ENCODE measurements at places on chromosomes 1 and 21.

GRCh38 chr1:109891930-109892329 lies 18.7 kb upstream of the CSF1 start:
- DNase-seq = no peak

GRCh38 chr21:44505673-44506278 lies 34.2 kb downstream of the KRTAP10-1 start:
- no peak for DNase-seq

- DNase-seq = no peak
Measured at GRCh38 chr1:229478852-229479251, 29.3 kb downstream of the NUP133 start.

DNA sequence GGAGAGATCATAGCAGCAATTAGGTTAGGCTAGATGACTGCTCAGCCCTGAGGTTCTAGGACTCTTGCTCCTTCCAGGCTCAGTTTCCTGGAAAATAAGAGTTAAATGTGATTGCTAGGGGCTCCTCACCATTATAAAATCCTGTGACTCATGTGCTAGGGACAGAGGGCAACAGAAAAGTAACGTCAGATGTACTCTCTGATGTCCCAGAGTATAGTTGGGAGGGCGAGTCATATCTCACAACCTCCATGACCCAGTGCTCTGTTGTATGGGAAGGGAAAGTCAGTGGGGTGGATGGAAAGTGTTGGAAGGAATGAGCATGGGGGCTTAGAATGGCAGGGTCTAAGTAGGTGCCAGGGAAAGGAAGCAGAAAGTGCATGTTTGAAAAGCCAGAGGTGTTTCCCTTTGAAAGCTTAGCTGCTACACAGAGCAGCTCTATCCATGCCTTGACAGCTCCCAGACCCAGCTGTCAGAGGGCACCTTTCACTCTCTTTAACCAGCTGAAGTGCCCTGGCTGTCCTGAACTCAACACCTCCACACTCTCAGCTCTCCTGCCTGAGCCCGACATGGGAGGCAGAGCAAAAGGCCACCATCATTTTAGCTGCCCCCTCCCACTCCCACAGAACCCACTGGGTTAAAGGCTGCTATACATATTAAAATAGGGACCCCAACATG lies 11.6 kb downstream of the GJA5 start:
- no peak for DNase-seq

GRCh38 chr1:36942148-36942547 lies 92.2 kb downstream of the GRIK3 start:
- DNase-seq = no peak

GRCh38 chr1:64363616-64364015 lies 106.3 kb upstream of the CACHD1 start:
- peak; percentile 15 for DNase-seq

GRCh38 chr1:240656531-240656930 lies 44.6 kb upstream of the GREM2 start:
- no peak for DNase-seq

DNA sequence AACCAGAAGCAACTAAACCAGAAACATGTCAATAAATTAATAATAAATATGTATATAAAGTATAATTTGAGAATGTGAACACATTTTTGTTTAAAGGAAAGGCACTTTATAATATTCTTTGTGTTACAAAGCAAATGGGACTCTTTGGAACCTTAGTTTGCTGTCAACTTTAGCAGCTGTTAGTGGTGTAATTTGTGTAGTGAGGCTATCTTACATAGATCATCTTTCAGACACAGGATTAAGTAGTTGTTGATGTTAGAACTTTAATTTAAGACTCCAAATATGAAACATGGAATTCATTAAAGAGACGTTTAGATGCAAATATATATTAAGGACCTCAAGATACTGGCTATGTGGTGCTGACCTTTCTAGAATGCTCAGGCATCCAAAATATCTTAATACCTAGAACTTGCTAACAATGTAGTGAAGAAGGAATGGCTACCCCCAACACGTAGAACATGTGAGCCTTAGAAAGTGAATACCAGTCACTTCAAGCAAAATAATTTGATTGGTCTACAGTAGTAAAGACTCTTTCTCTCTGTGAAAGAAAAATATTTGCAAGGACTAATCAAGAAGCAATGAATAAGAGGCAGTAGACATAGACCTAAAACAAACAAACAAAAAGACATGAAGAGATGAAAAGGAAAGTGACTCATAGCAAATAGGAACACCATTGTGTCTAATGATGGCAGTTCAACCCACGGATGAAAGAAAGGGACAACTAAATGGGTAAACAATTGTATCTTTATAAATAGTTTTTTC lies 811.4 kb downstream of the USP25 start:
- no peak for DNase-seq

DNA sequence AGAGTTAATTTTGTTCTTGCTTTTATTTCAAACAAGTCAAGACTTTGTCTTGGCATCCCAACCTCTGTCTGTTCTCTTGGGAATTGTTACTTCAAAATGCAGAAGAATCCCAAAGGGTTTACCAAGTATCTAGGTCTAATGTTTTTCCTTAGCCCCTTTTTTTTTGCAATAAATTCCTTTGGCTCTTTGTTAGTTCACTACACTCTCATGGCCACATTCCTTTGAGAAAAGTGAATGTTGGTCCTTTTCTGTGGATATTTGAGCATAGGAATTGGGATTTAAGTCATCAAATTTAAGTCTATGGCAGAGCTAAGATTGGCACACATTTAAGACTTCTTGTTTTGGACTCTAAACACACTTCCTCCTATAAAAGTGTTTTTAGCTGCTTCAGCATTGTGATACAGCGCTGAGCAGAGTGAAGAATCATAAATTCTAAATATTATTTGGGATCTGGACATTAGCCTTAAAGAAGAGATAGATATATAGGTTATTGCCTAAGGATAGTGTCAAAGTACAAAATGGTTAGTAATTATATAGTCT lies 1.9 kb downstream of the BTF3L4 start:
- DNase-seq = no peak

DNA sequence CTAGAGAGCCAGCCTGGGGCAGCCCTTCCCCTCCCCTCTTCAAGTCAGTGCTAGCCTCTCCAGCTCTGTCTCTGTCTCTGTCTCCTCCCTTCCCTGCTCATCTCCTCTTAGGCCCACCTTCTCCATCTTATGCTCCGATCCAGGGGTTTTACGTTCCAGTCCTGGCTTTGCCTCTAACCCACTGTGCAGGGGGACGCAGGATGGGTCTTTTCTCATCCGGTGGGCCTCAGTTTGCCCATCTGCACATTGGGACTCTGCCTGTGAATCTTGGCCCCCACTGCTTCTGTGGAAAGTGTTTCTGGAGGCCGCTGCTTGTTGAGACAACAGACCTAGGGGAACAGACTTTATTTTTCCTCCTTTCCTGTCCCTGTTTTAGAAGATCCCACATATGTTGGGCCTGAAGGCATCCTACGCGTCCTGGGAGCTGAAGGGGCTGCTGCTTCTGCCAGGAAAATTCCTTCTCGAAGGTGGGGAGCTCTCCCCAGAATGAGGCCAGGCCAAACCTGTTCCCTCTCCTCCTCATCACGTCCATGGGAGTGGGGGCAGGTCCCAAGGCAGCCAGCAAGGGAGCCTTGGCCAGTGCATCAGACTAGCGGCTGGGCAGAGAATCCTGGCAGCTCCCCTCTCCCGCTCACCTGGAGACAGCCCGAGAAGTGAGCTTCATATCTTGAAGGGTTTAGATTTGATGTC lies 99.5 kb upstream of the CSF3R start:
- no peak for DNase-seq

- DNase-seq = no peak
Measured at GRCh38 chr1:234968451-234968850, 160.2 kb downstream of the TOMM20 start.

GRCh38 chr1:179031855-179032513 lies 6.3 kb downstream of the FAM20B start:
- DNase-seq = no peak

All from hypothalamus (tissue), 51 donors.